OCI-LY7 (cell line): ENCODE measurements at places on chromosomes 2 and 18.

GRCh38 chr2:20609349-20609994 lies 41.4 kb downstream of the HS1BP3 start:
- DNase-seq: no peak

GRCh38 chr2:30392097-30392496 lies 54.9 kb upstream of the LCLAT1 start:
- no peak for DNase-seq

DNA sequence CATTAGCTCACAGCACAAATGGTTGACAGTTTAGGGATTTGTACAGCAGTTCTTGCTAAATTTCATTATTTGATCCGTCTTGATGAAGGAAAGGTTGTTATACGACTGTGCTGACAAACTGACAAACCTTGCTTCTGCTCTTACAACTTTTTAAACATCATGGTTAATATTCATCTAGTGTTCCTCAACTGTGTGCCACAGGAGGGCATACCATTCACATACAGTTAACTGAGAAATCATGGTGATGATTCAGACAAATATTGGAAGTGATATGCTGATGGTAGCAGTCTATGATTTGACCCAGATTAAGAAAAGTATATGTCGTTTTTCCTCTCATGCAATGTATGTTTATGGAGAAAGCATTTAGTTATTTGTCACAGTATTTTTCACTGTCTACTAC lies 129.8 kb upstream of the FSIP2 start:
- peak; percentile 0 for DNase-seq

DNA sequence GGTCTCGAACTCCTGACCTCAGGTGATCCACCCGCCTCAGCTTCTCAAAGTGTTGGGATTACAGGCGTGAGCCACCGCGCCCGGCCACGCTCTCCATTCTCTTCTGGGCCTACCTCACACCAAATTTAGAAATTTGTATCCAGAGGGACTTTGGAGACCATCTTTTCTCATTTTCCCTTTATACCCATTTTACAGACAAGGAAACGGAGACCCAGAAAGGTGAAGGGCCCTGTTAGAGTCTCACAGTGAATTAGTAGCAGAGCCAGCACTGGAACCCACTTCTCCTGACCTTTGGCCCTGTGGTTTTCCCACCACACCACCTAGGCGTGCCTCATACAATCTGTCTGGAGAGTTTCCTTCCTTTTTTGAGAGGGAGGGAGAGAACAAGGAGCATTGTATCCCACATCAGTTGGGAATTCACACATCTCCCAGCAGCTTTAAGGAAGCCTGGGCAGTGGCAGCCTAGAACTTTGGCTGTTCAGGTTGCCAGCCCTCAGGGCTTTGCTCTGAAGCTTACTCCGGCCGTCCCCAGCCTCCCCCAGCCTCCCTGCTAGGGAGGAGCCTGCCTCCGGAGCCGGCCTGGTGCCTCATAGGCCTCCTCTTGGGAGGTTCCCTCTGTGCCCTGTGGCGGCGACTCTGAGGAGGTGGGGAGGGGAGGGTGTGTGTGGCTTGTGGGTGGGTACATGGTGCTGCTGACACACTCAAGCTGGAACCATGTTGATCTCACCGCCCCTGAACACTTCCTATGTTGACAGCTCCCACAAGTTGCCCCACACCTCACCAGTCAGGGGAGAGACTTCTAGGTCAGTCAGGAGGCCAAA lies 13.8 kb downstream of the FOSL2 start:
- no peak for DNase-seq

GRCh38 chr2:38293152-38293865 lies 83.8 kb downstream of the ATL2 start:
- no peak for DNase-seq

GRCh38 chr18:24138789-24139616 lies at the start of gene CABYR:
Gene CABYR (plus strand): TSS chr18:24139062. CDS start chr18:24143115, 4,053 bp downstream.
- DNase-seq: peak; percentile 6

- no peak for DNase-seq
Observed at GRCh38 chr18:23258566-23259469, 123.5 kb downstream of the CABLES1 start.

GRCh38 chr2:219736209-219736608 lies 108.8 kb downstream of the SLC4A3 start:
- DNase-seq: peak; percentile 37

DNA sequence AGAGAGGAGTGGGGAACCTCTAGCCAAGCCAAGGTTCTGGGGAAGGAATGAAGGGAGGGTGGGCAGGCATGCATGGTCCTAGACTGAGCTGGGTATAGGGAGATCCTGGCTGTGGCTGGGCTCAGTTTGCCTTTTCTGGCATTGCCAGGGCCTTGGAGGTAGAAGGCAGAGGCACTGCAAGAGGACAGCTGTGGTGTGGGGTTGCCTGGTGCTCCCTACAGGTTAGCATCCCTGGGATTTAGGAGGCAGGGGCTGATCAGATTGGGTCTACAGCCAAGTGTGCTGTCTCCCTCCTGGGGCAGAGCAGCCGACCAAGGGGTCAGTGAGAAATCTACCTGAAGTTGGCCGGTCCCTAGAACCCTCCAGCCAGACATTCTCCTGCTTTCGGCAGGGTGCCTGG lies 15.9 kb downstream of the ABCG8 start:
- DNase-seq: no peak

GRCh38 chr2:215431778-215432758 lies 3.8 kb downstream of the FN1 start:
- DNase-seq: no peak

DNA sequence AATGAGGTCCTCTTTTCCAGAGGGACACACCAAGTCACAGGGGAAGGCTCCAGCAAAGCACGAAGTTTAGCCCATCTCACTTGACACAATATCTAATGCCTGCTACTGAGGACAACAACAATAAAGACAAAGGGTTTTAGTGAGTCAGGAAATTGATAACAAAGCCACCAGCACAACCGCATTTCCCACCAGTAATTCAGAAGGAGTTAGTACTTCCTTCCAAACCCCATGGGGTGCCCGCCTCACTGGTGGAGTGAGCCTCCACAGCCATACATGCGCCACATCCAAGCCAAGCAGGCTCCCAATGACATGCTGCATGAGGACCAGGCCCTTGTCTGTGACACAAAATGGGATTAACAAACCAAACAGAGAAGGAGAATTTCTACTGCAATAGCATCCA lies 40.1 kb downstream of the MRPL35 start:
- DNase-seq: no peak

DNA sequence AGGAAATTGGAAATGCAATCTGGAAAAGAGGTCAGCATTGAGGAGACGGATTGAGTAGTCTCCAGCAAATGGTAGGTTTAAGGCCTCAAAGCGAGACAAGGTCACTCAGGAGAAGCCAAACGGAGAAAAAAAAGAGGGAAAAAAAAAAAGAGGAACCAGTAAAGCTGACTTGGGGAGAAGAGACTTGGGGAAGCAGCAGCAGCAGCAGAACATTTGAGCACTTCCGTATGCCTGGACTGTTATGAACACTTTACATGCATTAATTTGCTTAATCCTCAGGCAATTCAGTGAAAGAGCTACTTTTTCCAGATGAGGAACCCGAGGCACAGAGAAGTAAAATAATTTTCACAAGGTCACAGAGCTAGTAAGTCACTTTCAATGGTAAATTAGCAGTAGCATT lies 81.3 kb downstream of the OSBPL6 start:
- DNase-seq: no peak

- DNase-seq: no peak
Observed at GRCh38 chr2:235976516-235976915, 191.7 kb downstream of the GBX2 start.

GRCh38 chr2:205848601-205849000 lies 166.3 kb downstream of the NRP2 start:
- no peak for DNase-seq

- DNase-seq: no peak
Observed at GRCh38 chr2:205411558-205411957, 270.7 kb upstream of the NRP2 start.

DNA sequence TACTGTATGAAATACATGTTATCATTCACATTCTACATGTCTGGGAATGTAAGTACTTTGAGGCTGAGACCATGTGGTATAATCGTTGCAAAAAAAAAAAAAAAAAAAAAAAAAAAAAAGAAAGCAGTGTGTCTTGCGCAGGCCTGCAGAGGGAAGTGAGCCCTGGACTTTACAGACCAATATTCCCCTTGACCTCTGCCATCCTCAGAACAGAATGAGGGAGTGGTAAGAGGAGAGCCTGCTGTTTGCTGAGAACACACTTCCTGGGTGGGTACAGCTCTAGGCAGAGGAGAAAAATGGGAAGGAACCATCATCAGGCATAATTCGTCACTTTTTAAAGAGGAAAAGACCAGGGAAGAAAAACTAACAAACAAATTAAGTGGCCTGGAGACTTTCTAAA lies 28.8 kb upstream of the TBC1D8 start:
- DNase-seq: no peak

DNA sequence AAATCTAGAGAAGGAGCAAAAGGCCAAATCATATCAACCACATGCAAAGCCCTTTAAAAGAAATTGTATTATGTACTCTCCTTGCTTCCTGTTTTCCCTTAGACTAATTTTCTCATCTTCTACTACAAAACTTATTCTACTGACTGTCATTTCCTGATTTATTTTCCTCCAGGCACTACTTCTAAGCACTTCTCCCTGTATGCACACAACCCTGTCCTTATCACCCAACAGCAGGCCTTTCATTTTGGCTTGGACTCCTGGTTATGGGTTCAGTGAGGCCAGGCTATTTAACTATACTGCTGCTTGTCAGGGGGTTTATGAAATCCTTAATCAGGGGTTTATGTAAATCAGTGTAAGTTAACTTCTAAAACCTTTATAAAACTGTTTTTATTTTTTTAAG lies 205.1 kb upstream of the FAM98A start:
- DNase-seq: no peak

DNA sequence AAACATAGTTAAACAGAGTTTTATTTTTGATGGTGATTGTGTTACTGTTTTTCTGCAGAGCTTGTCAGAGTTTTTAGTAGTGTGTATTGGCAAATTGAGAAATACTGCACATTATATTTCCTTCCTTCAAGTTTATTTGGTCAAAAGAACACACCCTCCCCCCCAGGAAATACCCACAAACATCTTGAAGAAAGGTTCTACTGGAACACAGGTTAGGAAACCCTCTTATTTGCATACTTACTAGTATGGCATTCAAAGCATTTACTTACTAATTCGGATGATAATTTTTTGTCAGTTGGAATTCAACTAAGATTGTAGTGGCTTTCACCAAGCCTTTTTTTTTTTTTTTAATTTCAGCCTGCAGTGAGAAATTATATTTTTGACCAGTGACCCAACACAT lies 9.1 kb downstream of the CAB39 start:
- peak; percentile 47 for DNase-seq

- DNase-seq: no peak
Observed at GRCh38 chr18:48162956-48163737, 232.7 kb upstream of the SMAD2 start.

GRCh38 chr18:61719671-61720070 lies 173.1 kb downstream of the RNF152 start:
- DNase-seq: no peak

GRCh38 chr2:236045251-236046235 lies 122.6 kb downstream of the GBX2 start:
- DNase-seq: no peak

DNA sequence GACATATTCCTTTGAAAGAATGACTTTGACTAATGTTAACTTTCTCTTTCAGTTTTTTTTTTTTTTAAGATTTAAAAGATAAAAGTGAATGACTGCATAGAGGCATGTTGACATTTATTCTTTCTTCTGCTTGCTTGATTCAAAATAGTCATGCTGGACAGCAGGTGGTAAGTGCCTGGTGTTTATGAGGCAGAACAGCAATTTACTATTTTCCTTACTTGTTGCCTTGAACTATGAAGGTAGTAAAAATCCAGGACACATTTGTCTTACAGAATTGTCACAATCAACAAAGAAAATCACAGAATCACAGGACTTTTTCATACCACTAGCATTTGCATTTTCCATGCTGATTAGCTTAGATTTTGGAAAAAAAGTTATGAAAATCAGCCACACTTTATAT lies 388.3 kb downstream of the CTNNA2 start:
- DNase-seq: no peak

GRCh38 chr2:11720752-11721151 lies 25.7 kb upstream of the LPIN1 start:
- no peak for DNase-seq

DNA sequence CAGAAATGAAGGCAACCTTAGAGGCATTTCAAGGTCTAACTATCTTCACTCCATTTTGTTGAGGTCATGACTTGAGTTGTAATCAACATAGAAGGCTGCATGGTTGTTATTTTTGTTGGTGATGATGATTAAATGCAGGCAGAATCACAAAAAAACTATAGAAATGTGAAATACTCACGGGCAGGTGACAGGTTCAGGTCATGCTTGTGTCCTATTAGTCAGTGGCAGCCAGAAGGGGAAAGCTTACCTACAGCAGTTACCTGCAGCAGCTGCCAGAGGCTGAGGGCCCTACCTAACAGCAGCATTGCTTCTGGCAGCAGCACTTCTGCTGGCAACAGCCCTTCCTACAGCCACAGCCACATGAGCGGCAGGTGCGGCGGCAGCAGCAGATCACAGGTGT lies 394 bp downstream of the SCYGR3 start:
- no peak for DNase-seq

DNA sequence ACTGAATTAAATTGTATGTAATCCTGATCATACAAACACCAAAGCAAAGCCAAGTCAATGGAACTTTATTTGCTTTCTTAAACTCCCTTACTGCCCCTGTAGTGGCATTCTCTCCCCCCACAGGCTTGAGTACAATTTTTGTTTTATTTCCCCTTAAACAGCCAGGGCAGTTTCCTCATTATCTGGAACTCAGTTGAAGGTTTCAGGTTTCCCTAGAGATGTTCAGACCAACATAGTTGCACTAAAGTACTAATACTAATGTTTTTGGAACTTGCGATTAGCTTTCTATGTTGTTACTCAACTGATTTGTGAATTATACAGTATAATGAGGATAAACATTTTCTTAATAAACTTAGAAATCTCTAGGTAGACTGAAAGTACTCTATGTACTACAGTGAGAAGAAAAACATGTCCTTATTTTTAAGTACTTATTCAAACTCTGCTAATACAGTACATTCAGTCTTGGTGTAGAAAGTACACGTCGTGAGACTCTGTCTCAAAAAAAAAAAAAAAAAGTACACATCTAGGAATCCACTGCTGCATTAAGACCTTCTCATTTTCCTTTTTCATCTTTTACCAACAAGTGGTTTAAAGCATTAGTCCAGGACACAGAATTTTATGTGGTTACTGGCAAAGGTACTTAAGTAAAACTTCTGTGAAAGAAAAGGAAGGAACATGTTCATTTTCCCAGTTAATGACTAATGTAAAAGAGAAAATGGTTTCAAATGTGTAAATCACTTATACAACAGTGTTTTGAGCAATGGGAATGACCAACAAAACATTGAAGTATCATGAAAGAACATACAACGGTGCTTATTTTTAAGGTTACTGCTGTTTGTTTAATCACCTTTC lies 209.5 kb upstream of the SMAD7 start:
- no peak for DNase-seq
